ENCODE measurements at places on chromosomes 1 and 21.

DNA sequence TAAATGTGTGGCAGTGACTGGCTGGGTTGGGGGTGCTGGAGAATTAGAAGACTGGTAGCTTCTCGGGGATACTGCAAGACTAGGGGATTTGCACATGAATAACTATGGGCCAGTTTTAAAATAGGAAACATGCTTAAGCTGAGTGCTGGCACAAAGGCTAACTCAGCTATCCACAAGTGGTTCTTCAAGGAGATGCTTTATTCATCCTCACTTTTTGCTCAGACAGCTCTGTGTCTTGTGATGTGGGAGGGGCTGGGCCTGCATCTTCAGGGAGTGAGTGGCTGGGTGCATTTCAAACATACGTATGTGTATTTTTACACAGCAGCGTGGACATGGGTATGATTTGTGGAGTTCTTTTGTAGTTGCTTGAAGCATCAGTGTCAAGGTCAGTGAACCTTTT is 2.3 kb downstream of the COQ8A start:
- DNase-seq, result no peak

DNA sequence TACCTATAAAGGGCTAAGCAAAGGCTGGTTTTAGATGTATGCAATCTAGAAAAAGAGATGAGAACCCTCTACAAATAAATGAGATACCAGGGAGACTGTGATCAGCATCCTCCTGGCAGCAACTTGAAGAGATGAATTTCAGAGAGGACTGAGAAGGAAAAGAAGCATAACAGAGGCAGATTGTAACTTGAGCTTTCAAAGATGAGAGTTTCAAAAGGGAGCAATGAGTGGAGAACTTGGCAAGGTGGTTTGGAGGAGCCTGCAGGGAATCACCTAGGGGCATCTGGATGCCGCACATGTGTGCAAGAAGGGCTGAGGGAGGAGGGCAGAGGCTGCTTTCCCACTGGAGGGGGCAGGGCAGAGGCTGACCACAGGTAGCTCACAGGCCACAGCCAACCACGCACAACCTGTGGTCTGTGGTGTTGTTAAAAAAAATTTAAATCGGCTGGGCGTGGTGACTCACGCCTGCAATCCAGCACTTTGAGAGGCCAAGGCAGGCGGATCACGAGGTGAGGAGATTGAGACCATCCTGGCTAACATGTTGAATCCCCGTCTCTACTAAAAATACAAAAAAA is 50.2 kb downstream of the PCNX2 start:
- no peak for DNase-seq

DNA sequence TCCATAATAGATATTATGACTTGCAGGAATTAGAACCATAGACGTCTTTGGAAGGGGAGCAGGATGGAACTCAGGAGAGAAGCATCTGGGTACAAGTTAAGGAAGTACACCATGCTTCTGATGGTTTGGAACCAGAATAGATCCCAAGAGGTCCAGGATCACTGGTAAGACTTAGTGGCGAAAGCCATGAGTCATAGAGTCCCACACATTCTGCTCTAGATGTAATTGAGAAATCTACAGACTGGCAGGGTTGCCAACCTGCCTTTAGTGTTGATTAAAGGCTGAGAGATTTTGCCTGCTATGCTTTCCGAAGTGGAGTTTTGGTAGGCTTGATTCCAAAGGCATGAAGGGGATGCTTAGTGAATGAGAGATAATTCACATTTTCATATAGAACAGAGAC is 57.1 kb upstream of the C1orf87 start:
- no peak for DNase-seq

- no peak for DNase-seq
Observed at GRCh38 chr1:59674595-59674994, 140.2 kb upstream of the HOOK1 start.

DNA sequence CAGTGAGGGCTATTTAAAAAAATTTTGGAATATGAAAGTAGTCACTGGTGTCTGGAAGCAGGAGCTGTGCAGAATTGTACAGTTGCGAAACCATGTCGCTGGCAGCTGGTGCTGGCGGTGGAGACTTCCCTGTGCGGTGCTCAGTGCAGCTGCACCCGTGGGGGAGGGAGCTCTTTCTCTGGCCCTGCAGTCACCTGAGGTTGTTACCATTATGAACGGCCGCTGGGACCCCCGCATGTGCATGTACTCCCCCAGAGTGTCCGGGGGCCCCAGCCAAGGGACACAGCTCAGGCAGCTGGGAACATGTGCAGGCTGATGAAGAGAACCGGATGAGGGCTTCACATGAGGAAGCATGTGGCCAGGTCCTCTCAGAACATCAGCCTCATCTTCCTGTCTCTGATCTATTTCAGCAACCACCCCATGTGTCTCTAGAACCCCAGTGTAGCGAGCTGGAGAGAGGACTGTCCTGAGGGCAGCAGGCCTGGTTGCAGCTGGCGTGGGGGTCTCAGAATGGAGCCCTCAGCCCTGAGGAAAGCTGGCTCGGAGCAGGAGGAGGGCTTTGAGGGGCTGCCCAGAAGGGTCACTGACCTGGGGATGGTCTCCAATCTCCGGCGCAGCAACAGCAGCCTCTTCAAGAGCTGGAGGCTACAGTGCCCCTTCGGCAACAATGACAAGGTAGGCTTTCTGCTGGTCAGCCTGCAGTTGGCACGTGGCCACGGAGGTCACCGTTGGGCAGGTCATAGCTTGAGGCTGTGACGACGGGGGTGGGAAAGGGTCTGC is at the start of gene TRPM2:
TSS of gene TRPM2 (plus strand) at position 431 of the 780 bp plus-strand sequence. CDS start at position 511, 80 bp downstream.
- DNase-seq, result no peak

Data from NCI-H1436 treated with DMSO at 0.1 percent for 48 hours (cell line).